ENCODE measurements at places on chromosomes 3 and 15.

GRCh38 chr3:2837910-2838309 is 272.3 kb downstream of the IL5RA start:
- DNase-seq, result no peak

GRCh38 chr15:77628010-77628409 is 4.7 kb downstream of the LINGO1 start:
- DNase-seq, result no peak

DNA sequence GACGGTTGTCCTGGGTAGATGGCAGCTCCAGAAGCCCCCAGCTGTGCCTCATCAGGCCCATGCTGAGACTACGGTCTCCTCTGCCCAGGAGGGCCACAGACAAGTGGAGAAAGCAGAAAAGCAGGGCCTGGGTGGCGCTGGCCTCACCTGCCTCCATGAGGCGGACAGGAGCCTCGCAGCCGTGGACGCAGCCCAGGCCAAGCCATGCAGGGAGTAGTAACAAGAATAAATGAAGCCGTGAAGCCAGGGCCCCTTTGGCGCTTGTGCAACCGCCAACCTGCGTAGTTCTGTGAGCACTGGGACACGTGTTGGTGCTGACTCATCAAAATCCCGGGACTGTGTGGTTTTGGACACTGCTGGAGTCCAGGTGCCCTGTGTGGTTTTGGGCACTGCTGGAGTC is 12.3 kb upstream of the MUC4 start:
- DNase-seq, result no peak

- DNase-seq, result no peak
Observed at GRCh38 chr3:58955308-58955707, 94.5 kb downstream of the CFAP20DC start.

DNA sequence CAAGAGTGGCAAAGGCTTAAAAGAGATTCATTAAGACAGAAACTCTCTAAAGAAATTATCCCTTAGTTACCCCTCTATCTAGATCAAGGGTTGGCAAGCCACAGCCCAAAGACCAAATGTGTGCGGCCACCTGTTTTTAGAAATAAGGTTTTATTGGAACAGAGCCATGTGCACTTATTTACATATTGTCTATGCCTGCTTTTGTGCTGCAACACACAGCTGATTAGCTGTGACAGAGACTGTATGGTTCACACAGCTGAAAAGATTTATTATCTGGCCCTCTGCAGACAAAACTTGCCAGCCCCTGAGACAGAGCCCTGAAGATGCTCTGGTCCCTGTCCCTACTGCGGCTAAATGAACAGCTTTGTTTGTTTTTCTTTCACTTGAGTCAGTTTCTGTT is 88.1 kb downstream of the ADAMTS9 start:
- no peak for DNase-seq

DNA sequence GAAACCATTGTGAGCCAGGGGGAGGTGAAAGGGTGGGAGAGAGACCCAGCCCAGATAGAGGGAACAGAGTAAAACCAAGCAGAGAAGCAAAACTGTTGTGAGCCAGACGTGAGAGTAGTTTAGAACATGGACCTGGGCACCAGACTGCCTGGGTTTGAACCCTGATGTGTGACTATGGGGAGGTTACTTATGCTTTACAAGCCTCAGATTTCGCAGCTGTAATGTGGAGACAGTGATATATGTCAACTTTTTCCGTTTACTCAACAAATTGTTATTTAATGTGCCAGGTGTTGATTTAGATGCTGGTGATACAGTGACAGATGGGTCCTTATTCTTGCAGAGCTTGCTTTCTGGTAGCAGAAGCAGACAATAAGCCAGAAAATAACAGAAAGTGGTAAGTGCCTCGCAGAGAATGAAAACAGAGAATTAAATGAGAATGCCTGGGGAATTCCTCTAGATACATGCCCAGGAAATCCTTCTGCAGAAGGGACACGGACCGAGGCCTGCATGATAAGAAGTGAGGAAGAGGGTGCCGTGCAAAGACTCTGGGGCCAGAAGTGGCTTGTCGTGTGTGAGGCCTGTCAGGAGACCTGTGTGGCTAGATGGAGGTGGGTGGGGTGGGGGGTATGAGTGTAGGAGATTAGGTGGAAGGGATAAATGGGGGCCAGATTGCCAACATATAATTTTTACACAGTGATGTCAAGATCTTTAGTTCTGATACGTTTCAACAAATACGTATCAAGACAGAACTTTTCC is 15.0 kb downstream of the KAT2B start:
- DNase-seq, result no peak

DNA sequence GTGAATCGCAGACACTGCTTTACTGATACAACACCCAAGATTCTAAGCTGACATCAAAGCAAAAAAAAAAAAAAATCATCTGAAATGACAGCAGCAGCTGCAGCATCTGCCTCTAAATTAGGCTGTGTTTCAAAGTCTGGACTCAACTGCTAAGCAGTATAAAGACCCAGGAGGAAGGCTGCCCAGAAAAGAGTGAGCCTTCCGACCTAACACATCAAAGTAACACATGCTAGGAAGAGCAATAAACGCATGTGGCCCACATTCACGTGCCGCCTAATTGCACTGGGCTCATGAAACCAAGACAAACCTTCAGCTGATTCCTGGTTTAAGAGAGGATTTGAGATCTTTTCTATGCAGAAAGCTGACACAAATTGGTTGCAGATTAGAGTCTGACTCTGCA is 317.1 kb downstream of the ZIC4 start:
- DNase-seq, result no peak

GRCh38 chr15:72778796-72779195 is 4.8 kb downstream of the ADPGK start:
- no peak for DNase-seq

- DNase-seq, result no peak
Observed at GRCh38 chr15:64813075-64813474, 12.4 kb downstream of the PIF1 start.

DNA sequence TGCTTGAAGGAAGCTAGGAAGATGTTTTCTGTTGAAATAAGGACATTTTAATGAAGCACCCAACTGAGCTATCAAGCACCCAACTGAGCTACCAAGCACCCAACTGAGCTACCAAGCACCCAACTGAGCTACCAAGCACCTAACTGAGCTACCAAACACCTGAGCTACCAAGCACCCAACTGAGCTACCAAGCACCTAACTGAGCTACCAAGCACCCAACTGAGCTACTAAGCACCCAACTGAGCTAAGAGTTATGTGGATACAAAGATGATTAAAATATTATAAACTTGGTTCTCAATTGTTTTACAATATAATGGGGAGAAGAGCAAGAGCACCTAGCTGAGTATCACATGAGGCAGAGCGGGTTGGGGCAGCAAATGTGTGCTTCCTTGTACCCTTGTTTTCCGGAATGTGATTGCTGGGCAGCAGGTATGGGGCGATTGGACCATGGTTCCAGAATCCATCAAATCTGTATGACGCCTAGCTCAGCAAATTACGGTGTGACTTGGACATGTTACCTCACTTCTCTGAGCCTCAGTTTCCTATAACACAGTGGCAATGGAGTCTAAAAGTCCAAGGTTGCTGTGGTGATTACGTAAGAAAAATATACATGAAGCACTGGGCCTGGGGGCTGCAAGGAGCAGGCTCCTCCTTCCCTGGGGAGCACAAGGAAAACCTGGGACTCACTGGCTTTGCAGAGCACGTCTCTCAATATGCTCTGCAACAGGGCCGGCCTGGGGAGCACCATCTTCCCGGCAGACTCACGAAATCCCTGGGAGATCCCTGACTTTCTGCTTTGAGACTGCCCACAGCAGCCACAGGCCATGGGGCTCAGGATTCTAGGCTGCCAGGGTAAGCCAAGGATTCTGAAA is 11.3 kb downstream of the BMF start:
- DNase-seq, result no peak

- DNase-seq, result no peak
Observed at GRCh38 chr3:9912294-9912935, 4.5 kb upstream of the IL17RC start.

GRCh38 chr3:12246497-12247163 is 42.2 kb upstream of the PPARG start:
- no peak for DNase-seq

DNA sequence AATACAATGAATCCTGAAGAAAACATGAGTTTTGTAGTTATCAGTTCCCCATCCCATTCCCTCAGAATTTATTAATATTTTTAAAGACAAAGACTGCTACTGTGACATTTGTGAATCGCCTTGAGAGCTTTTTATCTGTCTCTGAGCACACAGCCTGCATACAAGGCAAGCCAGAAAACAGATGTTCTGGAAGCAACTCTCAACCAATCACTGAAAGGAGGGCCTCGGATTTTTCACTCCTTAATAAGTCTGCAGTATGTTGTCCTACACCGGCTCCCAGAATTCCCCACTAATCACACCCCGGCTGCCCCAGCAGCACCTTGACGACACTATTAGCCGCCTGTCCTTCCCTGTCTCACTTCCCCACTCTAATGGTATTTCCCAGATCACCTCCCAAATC is 138.5 kb downstream of the ZNF621 start:
- no peak for DNase-seq

DNA sequence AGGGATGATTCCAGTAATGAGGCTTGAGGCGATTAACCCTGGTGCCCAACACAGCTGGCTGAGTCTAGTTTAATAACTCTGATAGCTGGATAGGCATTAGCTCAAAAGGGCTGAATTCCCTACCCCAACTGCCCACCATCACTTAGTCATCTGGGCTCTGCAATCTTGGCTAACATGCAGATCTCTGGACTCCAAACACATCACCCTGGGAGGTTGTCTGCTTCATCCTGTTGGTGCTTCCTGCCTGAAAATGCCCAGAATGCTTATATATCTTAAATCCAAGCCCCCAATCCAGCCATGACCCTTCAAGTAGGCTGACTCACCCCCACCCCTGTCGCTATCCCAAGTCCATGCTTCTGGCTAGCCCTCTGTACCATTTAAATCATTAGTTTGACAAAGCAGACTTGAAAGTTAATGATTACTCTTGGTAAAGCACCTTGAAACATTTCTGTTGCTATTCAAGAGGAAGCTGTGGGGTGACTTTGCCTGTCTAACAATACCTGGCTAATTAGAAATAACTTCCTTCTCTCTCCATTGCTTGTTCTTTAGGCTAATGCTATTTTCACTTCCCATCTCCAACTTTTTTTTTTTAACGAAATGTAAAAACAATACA is 107.0 kb upstream of the RORA start:
- no peak for DNase-seq

- DNase-seq, result no peak
Observed at GRCh38 chr3:165404357-165405027, 208.3 kb upstream of the SLITRK3 start.

DNA sequence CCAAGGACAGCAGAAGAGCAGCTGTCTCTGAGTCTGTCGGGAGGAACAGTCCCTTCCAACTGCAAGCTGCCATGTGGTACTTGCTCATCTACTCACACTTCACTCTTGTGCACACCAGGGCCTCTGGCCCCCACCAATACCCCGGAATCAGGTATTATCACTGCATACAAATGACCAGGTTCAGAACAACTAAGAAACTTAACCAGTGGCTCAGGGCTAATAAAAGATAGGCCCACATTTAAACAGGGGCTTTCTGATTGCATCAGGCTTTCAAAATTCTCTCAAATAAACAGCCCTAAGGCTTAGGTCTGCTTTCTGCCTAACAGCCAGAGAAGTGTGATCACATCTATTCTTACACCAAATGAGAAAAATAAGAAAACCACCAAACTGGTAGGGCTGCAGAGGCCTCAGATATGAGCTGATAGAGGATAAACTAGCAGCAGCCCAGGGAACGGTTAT is 20.7 kb downstream of the CCDC12 start:
- no peak for DNase-seq

GRCh38 chr15:28097656-28098359 is 1.3 kb downstream of the OCA2 start:
- no peak for DNase-seq

DNA sequence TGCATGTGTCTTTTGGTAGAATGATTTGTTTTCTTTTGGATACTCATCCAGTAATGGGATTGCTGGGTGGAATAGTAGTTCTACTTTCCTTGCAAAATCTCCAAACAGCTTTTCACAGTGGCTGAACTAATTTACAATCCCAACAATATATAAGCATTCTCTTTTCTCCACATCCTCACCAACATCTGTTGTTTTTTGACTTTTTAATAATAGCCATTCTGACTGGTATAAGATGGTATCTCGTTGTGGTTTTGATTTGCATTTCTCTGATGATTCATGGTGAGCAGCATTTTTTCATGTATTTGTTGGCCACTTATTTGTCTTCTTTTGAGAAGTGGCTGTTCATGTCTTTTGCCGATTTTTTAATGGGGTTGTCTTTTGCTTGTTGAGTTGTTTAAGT is 55.8 kb downstream of the ST8SIA2 start:
- DNase-seq, result no peak

DNA sequence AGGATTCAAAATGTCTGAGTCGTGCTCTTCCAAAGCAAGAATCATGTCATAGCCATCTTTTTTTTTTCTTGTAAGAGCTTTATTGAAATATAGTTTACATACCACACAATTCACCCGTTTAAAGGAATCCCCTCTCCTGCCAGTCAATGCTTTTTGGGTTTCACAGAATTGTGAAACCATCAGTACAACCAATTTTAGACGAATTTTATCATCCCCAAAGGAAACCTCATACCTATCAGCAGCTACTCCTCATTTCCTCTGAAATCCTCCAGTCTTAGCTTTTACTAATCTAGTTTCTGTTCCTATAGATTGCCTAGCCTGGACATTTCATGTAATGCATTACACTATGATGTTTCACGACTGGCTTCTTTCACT is 39.6 kb downstream of the ADIPOQ start:
- no peak for DNase-seq

DNA sequence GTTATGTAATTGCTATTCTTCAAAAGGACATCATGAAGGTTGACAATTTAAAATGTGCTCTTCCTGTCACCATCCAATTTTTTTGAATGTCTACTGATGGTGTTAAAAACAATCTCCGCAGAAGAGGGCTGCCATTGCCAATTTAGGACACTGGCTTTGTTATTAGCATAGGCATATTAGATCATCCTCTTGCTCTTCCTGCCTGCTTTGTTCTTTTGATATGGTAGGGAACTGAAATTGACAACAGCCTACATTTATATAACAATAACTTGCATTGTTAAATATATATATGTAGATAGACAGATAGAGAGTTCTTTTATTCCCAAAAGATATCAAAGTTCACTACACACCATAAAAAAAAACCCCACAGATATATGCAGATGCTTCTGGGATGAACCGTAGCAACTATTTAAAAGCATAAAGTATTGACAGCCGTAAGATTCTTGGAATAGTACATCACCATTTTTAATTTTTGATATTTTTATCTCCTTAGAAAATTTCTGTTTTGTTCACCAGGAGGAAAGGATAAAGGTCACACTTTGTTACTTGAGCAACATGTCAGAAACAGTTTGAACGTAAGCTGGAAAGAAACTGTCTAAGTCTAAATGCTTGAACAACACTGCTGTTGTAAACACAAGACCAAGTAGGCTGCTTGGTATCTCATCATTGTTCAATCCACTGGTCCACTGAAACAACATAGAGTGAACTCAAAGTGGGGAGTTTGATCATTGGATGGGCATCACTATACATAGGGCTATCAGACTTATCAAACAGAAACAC is 66.5 kb downstream of the MDFIC2 start:
- no peak for DNase-seq

All from neural crest cell (in vitro differentiated cells).